ENCODE measurements at places on chromosomes 6 and 20.

GRCh38 chr6:21824431-21825177 lies 231.1 kb downstream of the SOX4 start:
- DNase-seq = no peak

GRCh38 chr6:35392111-35392702 lies 49.8 kb downstream of the PPARD start:
- DNase-seq = no peak

- peak; percentile 81 for DNase-seq
These were observed at the start of gene AFDN for GRCh38 chr6:167826896-167827582. Gene AFDN (plus strand): TSS chr6:167826911. CDS start chr6:167827133, 222 bp downstream.

DNA sequence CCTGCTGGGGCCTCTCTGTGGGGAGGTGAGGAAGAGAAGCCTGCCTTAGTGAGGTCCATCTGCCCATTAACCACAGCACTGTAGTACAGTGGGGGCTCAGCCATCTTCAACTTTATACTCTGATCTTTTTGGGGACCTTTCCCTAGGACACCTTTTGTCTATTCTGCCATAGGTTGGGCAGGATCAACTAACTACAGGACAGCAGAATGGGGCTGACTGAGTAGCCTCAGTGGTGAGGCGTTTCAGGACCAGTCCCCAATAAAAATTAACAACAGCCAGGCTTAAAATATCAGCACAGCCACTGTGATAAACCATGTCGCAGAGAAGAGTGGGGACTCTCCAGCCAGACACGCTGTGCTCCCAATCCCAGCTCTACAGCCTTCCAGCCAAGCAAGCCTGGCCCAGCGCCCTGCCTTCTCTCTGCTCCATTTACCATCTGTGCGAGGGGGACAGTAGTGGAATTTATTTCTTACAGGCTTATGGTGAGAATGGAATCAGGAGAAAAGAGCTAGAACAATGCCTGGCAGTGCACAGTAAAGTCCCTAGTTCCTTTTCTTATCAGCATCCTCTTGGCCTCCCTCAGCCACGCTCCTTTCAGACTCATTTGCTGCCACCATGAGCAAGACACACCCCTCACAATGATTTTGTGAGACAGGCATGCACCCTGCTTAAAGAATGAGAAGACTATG lies 75.5 kb downstream of the SLC22A23 start:
- DNase-seq = no peak
